Erythroblast (primary cell): ENCODE measurements at places on chromosomes 6 and 20.

GRCh38 chr6:93407186-93407585 is 12.2 kb downstream of the EPHA7 start:
- DNase-seq, result no peak

DNA sequence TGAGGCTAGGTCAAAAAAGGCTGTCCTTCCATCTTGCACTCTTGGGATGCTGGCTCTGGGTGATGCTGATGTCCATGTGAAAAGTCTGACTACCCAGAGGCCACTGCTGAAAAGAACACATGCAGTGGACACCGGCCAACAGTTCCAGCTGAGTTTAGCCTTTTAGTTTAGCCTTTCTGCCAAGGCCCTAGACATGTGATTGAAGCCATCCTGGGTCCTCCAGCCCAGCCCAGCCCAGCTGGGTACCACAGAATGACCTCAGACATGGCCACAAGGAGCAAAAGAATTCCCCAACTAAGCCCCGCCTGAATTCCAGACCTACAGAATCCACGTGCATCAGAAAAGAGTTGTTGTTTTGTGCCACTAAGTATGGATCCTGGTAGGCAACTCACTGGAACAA is 17.4 kb downstream of the PIGT start:
- no peak for DNase-seq

- peak; percentile 29 for DNase-seq
These were observed 10.9 kb upstream of the LPIN3 start for GRCh38 chr20:41329435-41330342.

GRCh38 chr6:89434954-89435353 is 2.0 kb downstream of the ANKRD6 start:
- DNase-seq, result peak; percentile 2

DNA sequence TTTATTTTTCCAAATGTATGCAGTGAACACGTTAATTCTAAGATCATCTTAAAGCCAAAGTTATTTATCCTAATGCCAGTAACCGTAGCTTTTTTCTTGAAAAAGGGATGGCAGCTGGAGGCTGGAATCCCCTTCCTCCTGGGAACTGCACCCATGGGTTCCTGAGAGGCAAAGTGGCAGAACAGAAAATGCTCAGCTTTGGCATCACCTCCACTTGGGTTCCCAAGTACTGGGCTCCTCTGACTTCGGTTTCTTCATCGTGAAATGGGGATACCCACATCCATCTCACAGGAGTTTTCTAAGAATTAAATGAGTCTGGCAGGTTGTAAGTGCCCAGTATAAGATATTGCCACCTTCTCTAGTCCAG is 6.2 kb upstream of the DDX43 start:
- no peak for DNase-seq

DNA sequence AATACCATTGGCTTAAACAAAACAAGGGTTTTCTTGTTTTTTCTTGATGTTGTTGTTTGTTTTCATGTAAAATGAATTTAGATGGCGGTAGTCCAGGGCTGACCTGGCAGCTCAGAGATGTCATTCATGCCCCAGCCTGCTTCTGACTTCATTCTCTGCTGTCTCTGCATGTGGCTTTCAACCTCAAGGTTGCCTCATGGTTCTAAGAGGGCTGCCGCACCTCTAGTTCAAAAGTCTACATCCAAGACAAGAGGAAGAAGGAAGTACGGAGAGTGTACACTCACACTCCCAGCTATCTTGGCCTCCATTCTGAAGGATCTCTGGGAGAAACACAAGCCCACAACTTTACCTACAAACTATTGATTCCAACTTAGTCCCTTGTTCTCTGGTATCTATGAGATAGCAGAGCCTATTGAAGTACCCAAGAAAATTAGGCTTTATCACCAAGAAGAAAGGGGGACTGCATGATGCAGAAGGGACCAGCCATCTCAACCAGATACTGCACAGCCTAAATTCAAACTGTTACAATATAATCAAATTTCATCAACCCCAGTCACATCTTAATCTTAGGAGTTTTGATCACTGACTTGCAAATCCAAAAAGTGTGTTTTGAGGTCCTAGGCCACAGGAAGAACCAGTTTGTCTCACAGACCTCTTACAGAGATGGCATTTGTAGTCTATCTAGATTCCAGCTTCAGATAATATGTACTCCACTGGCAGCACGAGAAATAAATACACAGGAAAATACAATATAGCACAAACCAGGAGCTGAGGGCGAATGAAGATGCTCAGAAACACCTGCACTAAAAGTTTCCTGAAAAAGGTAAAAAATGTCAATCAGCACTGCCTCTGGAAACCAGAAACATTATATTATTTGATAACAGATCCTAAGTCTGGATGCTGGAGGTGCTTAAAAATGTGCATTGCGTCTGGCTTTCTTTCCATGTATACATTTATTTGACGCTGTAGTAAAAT is 866 bp upstream of the BTN3A3 start:
- DNase-seq, result peak; percentile 37

- DNase-seq, result no peak
These were observed 362.0 kb upstream of the CITED2 start for GRCh38 chr6:139736325-139736906.

GRCh38 chr6:89311853-89312531 is 3.1 kb downstream of the GABRR2 start:
- no peak for DNase-seq

DNA sequence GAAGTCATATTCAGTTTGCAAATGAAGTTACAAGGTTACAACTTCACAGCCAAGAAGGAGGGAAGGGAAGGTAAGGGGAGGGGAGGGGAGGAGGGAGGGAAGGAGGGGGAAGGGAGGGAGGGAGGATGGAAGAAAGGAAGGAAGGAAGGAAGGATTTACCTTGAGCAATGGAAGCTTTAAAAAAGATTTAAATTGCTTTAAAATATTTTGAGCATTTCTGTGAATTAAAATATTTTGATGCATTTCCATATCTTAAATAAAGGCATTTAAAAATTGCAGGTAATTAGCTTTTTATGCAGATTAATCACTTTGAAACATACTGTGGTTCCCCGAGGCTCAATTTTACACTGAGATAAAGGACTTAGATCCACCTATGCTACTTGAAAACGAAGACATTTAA is 618.0 kb downstream of the TFAP2A start:
- DNase-seq, result no peak

DNA sequence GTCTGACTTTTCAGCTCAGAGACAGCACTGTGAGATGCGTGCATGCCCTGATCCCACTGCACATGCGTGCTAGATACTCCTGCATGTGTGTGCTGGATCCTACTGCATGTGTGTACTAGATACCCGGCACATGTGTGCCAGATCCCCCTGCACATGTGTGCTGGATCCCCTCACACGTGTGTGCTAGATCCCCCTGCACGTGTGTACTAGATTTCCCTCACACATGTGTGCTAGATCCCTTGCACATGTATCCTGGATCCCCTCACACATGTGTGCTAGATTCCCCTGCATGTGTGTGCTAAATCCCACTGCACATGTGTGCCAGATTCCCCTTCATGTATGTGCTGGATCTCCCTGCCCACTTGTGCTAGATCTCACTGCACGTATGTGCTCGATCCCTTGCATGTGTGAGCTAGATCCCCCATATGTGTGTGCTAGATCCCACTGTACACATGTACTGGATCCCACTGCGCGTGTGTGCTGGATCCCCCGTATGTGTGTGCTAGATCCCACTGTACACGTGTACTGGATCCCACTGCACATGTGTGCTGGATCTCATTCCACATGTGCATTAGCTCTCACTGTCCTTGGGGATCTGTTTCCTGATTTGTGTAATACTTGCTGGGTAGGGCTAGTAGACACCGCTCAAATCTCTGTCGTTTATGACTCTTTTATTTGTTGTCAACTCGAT is 214.6 kb downstream of the SMOC2 start:
- DNase-seq, result no peak

DNA sequence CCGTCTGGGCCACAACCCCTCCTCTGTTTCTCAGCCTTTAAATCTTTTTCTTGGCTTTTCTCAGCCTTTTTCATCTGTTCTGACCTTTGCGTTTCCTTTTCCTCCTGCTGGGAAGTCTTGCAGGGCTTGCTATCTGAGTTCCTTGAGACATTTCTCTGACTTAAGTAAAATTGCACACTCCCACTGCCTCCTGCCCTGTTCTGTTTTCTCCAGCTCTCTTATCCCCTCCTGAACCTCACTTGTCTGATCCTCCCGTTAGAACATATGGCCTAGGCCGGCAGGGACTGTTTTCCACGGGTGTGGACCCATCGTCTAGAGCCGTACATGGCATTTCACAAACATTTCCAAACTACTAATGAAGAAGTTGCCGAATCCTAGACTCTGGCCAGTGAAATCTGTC is 63.0 kb downstream of the ARID1B start:
- DNase-seq, result no peak

DNA sequence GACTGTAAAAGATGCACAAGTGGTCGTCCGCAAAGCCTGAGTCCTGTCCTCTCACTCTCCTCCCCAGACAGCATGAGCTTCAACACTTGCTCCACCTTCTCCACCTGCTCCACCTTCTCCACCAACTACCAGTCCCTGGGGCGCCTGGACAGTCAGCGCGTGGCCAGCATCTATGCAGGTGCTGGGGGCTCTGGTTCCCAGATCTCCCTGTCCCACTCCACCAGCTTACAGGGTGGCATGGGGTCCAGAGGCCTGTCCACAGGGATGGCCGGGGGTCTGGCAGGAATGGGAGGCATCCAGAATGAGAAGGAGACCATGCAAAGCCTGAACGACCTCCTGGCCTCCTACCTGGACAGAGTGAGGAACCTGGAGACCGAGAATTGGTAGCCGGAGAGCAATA is 162.2 kb upstream of the NT5E start:
- no peak for DNase-seq

DNA sequence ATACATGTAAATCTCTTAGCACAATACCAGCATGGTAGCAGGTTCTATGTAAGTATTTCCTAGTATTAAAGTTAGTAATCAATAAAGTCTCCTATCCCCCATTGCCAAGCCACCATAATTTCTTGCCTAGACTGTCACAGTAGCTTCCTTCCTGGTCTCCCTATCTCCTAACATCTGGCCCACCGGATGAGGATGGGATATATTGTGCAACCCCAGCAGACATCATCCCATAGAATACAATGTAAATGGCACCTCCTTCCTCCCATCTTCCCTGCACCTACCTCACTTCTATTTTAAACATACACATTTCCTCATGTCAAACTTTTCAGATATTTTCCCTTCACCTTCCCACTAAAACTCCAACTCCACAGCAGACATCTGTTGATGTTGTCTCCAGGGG is 3.5 kb upstream of the BTN3A1 start:
- DNase-seq, result no peak

DNA sequence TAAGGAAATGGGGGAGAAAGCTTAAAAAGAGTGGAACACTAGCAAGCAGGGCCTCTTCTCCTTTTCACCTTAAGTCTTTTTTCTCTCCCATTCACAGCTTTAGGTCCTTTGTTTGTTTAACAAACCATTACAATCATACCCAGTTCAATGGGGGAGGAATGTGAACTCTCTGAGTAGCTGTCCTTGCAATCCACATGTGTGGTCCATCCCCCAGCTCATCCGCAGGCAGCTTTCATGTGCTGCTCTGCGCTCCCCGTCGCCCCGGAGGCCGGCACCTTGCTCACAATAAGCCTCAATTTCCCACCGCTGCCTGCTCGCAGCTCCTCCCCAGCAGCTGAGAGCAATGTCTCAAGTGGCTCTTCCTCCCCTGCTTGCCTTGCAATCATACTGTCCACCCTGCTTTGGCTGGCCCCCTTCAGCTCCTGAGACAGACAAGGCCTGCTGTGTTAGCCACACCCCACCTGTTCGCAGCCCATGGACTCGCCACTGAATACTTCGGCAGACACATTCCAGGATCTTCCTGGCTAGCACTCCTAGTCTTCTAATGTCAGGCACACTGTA is 49.1 kb downstream of the PLAGL1 start:
- DNase-seq, result no peak

- peak; percentile 95 for DNase-seq
These were observed 109.8 kb downstream of the HFE start for GRCh38 chr6:26196846-26197635.
